CD4-positive, alpha-beta T cell (primary cell): ENCODE measurements at places on chromosomes 12 and 14.

- DNase-seq = no peak
Measured at GRCh38 chr12:127893895-127894609, 372.9 kb upstream of the TMEM132C start.

- DNase-seq = no peak
Measured at GRCh38 chr14:101072070-101072469, 168.5 kb upstream of the RTL1 start.

DNA sequence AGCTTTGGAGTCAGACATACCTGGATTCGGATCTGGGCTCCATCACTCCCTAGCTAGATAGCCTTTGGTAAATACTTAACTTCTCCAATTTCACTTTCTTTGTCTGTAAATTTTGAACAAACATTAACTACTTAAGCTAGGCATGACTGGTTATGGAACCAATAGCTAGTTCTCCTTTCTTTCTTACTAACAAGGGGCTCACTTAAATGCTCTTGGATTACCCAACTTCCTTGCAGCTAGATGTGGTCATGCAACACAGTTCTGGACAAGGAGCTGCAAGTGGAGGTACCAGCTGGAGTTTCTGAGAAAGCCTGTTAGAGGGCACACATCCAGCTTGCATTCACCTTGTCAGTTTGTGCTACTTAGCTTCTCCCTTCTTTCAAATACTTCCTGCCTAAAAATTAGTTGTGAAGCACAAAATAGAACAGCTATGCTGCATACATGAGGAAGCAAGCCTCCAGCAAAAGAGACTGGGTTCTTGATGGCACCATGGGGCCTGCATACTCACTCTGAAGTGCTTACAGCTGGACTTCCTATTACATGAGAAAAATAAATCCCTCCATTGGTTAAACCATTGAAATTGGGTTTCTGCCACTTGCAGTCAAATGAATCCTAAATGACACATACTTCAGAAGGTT, 210.1 kb upstream of the EEA1 start:
- DNase-seq = no peak

DNA sequence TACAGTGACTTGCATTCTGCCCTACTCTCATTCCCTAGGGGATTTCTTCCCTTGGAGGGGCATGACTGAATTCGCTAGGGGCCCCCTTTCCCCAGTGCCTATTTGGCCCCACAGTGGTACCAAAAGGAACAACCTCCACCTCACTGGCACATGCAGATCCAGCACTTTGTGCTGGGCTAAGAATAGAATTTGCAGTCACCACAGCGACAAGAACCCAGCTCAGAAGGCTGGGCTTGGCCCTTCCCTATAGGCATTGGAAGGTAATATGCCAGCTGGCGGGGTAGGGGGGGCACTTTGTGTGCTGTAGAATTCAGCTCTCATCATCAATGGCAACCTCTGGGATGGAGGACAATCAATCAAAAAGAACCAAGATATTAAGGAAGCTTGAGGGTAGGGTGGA, 13.9 kb downstream of the BAZ2A start:
- DNase-seq = no peak

DNA sequence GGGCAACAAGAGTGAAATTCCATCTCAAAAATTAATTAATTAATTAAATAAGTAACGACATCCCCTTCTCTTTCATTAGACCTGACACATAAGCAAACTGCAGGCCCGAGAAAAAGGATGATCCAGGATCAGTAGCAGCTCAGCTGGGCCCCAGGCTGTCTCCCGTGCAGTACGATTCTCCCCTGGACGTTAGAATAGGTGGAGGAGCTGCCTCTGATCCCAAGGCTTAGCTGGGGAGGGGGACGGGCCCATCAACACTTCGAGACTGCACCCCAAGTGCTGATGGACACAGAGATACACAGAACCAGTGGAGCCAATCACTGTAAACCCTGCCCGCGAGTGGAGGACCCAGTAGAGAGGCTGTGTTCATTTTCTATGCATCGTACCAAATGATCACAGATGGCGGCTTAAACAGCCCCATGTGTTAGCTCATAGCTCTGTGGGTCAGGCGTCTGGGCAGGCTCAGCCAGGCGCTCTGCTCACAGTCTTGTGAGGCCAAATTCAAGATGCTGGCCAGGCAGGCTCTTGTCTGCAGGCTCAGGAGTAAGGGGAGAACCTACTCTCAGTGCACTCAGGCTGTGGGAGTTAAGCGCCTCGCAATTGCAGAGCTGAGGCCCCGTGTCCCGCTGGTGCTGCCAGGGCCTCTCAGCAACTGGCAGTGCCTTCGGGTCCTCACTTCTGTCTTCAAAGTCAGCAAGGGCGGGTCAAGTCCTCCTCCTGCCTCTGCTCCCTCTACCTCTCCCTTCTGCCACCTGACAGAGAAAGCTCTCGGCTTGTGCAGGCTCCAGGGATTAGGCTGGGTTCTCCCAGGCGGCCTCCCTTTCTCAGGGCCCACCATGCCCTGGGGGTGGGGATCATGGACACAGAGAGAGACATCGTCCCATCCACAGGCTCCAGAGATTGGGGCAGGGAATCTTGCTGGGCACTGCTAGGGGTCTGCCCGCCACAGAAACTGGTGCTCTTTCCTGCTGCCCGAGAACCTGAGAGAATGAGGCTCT, 26.4 kb downstream of the RIMBP2 start:
- DNase-seq = no peak

DNA sequence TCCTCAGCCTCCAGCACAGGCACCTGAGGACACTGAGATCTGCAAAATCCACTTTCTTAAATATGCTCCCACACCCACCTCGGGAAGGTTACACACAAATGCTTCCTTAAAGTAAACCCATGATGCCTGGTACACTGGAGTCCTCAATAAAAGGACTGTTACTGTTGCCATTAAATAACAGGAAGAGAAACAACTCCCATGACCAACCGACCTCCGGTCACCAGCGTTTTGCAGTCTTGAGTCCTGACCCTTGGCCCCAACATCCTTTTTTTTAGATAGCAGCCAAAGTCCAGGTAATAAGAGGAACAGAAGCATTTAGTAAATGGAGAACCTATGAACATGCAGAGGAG, 42.4 kb downstream of the ITPK1 start:
- DNase-seq = no peak

DNA sequence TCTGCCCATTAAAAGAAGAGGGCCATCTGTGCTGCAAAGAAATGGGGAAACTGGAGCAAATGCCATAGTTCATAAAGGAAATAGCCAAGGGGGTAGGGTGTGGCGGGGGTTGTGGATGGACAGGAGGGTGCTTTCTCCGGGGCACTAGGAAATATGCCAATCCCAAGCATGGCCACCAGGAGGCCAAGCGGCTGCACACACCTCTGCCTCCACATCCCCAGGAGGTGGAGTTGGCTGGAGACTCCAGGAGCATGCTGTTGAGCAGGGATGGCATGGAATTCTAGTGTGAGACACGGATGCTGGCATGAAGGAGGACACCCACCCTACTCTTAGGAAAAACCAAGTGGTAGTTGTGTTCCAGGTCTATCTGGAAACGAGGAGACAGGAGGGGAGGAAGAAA, 25.2 kb downstream of the NID2 start:
- peak; percentile 58 for DNase-seq

GRCh38 chr14:56199095-56199981, 81.1 kb downstream of the PELI2 start:
- no peak for DNase-seq

- DNase-seq = no peak
Measured at GRCh38 chr12:89859508-89860220, 151.0 kb upstream of the ATP2B1 start.

DNA sequence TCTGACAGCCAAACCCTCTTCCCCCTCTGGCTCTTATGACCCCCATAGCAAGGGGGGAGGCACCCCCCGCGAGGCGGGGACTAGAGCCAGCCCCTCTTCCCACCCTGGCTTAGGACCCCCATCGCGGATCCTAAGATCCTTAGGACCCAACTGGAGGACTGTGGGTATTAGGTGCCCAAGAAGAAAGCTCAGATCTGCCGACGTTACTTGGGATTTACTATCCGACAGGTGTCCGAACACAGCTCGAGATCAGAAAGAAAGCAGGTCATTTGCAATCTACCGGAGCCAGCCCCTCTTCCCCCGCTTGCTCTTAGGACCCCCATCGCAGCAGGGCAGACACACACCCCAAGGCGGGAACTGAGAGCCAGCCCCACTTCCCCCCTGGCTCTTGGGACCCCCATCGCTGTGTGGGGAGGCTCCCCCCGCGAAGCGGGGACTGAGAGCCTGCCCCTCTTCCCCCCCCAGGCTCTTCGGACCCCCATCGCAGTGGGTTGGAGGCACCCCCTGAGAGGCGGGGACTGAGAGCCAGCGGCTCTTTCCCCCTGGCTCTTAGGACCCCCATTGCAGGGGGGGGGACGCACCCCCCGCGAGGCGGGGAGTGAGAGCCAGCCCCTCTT, 46.8 kb downstream of the DDX11 start:
- no peak for DNase-seq

GRCh38 chr12:77152623-77153193, 87.3 kb upstream of the E2F7 start:
- no peak for DNase-seq

- DNase-seq = peak; percentile 41
Measured at GRCh38 chr12:16155938-16156337, 121.5 kb downstream of the SLC15A5 start.

DNA sequence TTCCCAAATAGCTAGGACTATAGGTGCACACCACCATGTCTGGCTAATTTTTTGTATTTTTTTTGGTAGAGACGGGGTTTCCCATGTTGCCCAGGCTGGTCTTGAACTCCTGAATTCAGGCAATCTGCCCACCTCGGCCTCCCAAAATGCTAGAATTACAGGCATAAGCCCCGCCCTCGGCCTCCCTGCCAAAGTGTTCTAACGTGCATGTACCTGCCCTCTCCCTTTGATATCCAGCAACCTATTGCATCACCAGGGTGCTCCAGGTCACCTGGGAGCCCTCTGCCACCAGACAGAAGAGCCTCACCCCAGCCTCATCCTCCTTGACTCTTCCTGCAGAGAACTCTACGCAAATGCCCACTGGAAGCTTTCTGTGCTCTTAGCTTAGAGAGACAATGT, 2.2 kb upstream of the EML1 start:
- DNase-seq = no peak

- DNase-seq = no peak
Measured at GRCh38 chr12:130793554-130793849, 45.5 kb downstream of the STX2 start.

DNA sequence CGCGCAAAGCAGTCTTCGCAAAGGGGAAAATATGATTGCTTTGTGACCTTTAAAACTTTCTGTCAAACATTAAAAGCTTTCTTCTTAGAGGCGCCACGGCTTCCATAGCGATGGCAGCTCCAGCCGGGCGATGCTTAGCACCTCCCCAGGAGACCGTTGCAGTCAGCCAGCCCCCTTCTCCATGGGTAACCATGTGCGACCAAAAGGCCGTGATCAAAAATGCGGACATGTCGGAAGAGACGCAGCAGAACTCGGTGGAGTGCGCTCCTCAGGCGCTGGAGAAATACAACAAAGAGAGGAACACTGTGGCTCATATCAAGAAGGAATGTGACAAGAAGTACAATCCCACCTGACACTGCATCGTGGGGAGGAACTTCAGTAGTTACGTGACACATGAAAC, 12.7 kb upstream of the STON2 start:
- DNase-seq = no peak

DNA sequence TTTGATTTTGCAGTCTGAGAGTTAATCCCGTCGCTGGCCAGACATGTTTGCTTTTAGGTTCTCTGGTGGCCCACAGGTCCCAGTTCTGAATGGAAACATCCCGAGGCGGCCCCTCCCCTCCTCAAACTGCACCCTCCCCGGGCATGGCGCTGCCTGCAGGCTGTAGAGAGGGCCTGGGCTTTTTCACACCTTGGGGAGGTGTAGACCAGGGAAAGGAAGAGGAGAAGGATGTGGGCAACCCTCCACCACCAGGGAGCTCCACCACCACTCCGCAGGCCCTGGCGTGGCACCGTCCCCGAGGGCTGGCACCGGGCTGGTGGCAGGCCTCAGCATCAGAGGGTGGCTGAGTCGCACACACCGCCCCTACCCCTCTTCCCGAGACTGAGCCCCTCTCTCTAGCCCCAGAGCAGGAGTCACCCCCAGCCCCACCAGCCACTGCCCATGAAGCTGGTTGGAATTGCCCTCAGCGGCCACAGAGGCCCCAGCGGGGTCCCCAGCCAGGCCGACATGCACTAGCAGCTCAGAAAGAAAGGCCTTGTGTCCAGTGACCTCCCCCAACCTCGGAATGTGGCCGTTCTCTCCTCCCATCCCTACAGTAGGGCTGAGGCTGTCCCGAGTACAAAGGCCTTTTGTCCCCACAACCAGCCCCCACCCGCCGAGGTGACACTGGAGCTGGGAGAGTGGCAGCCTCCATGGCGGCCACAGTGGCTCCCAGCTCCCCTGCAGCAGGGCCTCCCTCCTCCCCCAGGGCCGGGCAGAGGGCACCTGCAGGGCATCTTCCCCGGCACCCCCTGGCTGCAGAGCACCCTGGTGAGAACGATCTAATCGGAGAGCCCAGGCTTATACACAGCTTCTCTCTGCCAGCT, 23.5 kb upstream of the INF2 start:
- DNase-seq = peak; percentile 72

DNA sequence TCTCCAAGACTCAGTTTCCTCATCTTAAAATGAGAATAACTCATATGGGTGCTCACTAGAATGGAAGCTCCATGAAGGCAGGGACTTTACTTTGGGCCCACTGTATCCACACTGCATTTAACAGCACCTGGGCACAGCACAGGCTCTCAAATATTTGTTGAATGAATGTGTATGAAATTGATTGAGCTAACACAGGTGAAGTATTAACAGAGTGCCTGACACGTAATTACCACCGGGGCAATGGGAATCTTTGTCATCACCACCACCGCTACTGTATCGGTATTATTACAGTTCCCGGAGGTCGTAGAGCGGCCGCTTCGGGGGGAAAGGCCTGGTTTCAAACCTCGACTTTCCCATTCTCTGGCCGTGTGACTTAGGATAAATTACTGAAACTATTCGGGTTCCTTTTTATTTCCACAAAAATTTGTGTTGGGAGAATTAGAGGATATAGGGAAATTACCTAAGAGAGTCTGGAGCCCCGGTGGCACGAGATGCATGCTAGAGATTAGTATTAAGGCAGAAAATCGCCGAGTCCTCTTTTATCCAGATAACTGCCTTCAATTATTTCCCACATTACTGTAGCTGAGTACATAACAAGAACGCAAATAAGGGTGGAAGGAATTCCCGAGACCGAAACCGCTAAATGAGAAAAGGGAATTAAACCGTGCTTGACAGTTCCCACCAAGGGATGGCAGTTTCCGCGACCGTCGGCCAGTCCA, 1.0 kb upstream of the RIC8B start:
- no peak for DNase-seq

GRCh38 chr12:91388573-91388972, 206.0 kb upstream of the DCN start:
- no peak for DNase-seq
